Right lung (tissue), 10 donors: ENCODE measurements at places on chromosomes 13 and 19. TPM values are rescaled to one million over a fixed set of nuclear protein-coding genes. Genes with fewer than 3 reads are reported as not detected.

- DNase-seq: no peak
These were observed 5.2 kb downstream of the NDUFB7 start for GRCh38 chr19:14566712-14567077.

The BIVM gene
- polyA plus RNA-seq: 45.1 TPM

DNA sequence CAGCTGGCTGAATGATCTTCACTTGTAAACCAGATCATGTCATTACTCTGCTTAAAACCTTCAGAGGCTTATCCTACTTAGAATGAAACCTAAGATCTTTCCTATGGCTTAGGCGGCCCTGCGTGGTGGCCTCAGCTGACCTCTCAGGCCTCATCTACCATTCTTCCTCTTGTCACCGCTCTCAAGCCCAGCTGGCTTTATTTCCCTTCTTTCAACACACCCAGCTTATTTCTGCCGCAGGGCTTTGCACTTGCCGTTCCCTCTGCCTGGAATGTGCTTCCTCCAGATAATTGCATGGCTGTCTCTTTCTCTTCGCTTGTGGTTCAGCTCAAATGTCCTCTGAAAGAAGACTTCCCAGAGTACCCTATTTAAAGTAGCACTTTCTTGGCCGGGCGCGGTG, 3.6 kb upstream of the ASF1B start:
- no peak for DNase-seq

GRCh38 chr13:78326633-78327032, 276.7 kb downstream of the POU4F1 start:
- no peak for DNase-seq
